ENCODE measurements at places on chromosomes 4 and X.

DNA sequence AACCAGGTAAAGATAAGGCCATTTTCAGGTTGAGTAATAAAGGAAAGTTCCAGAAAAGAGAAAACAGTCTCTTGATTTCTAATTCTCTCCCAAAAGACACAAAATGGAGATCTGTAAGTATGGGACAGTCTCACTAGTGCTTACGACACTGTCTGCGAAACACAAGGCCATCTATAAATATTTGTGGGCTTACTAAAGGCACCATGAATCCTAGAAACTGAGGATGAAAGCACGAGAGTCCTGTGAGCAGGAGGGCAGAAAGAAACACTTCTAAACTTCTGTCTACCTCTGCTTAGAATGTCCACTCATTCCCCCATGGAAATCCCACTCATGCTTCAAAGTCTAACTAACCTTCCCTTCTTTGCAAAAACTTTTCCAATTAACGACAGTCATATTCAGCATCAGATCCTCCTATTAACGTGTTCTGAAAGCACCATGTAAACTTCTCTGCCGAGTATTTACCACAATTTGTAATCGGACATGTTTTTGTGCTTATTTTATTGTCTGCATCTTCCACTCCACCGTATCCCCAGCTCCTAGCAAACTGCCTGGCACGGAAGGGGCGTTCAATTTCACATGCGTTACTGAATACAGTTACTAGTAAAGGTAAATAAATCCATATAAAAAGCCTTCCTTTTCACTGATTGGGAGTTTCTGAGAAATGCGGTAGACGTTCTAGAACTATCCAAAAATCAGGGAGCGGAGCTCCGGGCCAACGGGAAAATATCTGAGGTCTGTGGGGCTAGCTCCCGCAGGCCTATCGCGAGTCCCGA lies 665 bp downstream of the PSMD10 start:
- no peak for DNase-seq

GRCh38 chr4:89216866-89217265 lies 90.7 kb downstream of the GPRIN3 start:
- no peak for DNase-seq

DNA sequence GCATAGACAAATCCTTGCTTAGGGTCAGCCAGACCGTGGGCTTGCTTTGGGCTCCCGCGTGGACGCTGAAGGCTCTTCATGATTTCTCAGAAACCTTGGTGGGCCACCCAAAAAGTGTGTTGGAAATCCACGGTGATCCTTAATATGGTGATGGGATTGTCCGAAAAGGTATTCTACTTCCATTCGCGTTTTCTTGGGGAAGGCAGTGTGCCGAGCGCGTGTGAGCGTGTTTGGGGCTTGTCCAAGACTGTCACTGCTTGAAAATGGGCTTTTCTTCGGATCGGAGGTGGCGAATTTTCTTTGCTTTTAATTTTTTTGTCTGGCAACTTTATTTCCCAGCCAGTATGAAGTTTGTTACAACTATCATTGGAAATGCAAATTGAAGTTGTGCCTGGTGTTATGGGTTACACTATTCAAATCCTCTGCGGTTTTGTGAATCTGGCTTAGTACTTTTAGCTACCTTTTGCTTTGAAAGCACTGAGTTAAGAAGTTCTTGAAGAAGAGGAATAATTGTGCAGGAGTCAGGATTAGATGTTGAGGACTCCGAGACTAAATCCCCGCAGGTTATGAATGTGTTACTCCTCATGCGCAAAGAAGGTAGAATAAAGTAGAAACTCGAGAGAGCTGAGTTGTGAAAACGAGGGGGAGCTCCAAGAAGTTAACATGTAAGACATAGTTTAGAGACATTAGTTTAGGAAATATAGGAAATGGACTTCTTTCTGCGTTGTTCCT lies 3.2 kb downstream of the SPRY1 start:
- no peak for DNase-seq

GRCh38 chr4:84219656-84220055 lies 279.4 kb downstream of the NKX6-1 start:
- no peak for DNase-seq

- DNase-seq, result no peak
Measured at GRCh38 chr4:38989487-38989886, 42.7 kb downstream of the TMEM156 start.

DNA sequence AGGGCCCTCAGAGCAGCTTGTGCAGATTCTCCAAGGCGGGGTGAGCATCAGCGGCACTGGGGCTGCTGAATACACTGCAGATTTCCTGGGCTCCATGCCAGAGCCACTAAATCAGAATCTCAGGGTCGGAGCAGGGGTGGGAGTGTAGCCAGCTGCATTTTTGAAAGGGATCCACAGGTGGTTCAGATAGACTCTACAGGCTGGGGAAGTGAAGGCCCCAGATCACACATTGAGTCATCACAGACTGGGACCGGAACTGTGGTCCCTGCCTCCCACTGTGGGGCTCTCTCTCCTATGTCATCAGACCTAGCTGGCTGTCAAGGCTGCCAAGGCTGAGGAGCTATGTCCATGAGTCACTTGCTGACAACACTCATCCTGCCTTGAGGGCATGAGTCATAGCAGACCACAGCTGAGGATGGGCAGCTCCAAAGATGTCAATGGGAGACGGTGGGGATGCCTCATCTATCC lies 162.3 kb upstream of the MAMLD1 start:
- DNase-seq, result no peak

DNA sequence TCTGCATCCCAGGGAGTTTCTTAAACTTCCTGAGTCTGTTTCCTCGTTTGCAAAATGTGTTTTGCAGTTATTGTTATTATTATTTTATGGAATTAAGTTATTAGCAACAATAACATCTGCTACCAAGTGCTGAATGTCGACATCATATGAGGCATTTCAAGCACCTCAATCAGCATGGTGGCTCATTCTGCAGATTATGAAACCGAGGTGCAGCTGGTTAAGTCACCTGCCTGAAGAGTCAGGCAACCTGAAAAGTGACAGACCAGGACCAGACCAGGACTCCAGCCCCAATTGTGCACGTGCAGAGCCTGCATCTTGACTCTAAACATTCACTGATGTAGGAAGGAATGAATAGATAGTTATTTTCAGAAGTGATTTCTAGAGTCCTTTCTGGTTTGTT lies 99.8 kb downstream of the AFAP1 start:
- DNase-seq, result no peak

DNA sequence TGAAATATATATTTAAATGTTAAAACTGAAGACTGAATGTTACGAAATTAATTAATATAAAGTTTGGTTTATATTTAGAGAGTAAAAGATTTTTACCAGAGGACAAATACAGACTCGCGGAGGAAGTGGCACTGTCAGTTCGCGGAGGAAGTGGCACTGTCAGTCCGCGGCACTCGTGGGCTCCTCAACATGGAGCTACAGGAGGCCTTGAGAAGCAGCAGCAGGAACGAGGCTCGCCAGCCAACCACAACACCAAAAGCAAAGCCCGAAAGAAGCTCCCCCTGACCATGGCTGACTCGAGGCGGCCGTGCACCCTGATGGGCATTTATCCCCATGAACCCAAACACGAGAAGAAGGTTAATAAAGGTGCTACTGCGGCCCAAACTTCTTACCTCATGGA lies 125.3 kb upstream of the PABPC4L start:
- DNase-seq, result no peak

DNA sequence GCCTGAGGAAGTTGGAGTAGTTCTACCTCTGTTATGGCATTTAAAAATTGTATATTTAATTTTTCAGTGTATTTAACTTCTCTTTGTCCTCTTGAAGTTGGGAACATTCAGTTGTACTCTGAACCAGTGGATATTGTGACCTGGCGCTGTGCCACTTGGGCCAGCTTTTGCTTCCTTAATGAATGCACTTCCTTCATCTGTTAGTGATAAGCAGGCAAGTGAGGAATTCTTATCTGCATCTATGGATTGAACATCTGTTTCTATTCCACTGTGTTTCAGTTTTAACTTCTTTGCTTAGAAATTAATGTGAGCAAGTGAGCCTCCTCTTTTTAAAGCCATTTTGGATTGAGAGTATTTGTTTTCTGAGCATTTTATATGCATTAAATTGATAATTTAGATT lies 128.3 kb downstream of the UCHL1 start:
- DNase-seq, result no peak

DNA sequence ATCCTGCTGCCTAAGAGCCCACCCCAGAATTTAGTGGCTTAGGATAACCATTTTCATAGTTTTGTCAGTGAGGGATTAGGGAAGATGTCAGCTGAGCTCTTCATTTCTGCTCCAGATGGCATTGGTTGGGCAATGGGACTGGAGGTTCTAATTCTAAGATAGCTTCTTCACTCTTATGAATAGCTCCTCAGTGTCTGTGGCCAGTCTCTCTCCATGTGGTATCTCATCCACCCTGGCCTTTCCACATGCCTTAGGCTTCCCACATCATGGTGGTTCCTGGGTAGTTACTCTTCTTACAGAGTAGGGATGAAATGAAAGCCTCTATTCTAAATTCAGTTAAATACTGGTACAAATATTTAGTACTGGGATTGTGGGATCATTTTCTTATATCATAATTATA lies 31.3 kb downstream of the REPS2 start:
- DNase-seq, result no peak

GRCh38 chr4:141102367-141102766 lies 30.9 kb downstream of the RNF150 start:
- DNase-seq, result no peak

- no peak for DNase-seq
Measured at GRCh38 chrX:19571711-19572110, 56.4 kb upstream of the MAP3K15 start.

DNA sequence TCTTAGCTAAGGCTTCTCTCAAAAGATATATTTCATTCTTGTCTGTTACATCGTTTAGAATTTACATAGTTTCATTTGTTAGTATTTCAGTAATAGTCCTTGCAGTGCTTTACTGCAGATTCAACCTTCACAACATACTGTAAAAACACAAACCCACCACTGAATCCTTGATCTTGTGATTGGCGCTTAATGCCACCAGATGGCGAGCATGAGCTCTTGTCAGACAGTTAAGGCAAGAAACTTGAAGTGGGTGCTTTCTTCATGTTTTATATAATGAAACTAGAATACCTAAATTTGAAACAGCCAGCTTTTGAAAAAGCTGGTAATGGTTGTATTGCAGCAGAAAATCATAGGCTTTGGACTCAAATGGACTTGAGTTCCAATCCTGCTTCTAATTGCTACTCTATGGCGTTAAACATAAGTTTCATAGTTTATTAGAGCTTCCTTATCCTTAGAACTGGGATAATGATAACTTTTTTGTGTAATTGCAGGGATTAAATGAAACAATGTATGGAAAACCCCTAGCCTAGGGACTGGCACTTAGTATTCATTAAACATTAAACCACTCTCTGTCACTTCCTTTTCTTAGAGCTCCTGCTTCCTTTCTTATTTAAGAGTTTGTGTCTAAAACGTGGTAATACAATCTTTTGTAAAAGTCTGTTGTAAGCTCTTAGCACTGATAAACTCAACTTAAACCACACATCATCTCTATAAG lies 95.1 kb downstream of the USP9X start:
- DNase-seq, result no peak

- no peak for DNase-seq
Measured at GRCh38 chrX:119990556-119991004, 47.0 kb upstream of the NKAP start.

Measured in activated naive CD4-positive, alpha-beta T cell (primary cell).